Lung microvascular endothelial cell (primary cell): ENCODE measurements at places on chromosomes 1 and 21. TPM values are rescaled to one million over a fixed set of nuclear protein-coding genes. Genes with fewer than 3 reads are reported as not detected.

FMO2 gene
- 0.20 TPM in 1 of 2 replicates, not detected in the other for total RNA-seq

MMP23B gene
- total RNA-seq = 0.44 and 1.2 TPM in 2 replicates

DNA sequence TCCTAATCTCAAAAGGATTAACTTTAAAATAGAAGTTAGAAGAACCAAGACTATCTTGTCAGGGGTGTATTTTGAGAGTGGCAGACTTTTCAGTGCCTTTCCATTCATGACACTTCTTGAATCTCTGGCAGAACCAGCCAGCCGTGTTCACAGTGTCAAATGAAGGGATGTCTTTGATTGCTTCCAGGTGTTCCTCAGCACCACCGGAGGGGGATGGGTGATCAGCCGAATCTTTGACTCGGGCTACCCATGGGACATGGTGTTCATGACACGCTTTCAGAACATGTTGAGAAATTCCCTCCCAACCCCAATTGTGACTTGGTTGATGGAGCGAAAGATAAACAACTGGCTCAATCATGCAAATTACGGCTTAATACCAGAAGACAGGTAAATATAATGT is 32.3 kb downstream of the FMO1 start:
- no peak for DNase-seq

DNA sequence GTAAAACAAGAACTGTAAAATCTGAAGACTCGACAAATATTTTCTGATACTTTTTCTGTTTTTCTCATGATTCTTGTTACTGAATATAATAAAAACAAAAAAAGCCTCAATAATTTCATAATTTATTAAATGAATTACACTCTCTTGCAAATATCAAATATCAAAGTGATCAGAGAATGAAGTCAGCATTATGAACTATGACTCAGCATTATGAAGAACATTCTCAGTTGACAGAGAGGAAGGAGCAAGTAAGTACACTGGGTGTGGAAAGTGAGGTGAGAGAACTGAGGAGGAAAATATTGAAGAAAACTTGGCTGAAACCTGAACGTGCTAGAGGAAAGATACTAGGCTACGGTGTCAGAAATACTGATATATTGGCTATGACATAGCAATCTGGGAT is 529.5 kb downstream of the KCNT2 start:
- no peak for DNase-seq

GRCh38 chr1:204703826-204704612 is 18.5 kb upstream of the LRRN2 start:
- DNase-seq = no peak

KIF2C gene
- total RNA-seq = 3.6 and 13.3 TPM in 2 replicates

HAPLN2 gene
- not detected in 2 replicates for total RNA-seq

HSF2BP gene
- total RNA-seq = 0.20 and 0.44 TPM in 2 replicates
